ENCODE measurements at places on chromosomes 3 and 15.

- no peak for DNase-seq
Measured at GRCh38 chr3:185153171-185153771, 411 bp upstream of the C3orf70 start.

GRCh38 chr3:64224826-64225610, at the start of gene PRICKLE2:
PRICKLE2 (minus strand) TSS chr3:64225466; CDS start chr3:64198927, 26,539 bp downstream.
- no peak for DNase-seq

DNA sequence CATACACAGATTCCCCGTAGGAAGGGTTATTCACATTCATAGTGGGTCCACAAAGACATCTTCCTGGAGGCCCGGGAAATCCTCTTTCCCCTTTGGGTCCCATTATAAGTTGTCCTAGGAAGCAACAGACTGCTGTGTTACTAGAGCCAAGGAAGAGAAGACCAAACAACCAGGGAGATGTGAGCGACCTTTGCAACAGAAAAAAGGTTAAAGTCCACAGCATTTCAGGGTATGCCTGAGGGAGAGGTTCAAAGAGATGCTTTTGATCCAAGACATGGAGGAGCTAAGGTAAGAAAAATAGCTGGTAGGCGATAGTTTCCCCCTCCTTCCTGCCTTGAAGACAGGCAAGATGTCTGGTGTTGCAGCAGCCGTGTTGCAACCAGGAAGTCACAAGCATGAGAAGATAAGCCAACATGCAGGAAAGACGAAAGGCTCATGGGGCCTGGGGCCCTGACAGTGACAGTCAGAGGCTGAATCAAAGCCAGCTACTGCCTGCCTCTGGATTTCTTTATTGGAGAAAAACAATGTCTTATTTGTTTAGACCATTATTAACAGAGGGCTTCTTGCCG, 30.9 kb downstream of the EAF1 start:
- DNase-seq = no peak

- DNase-seq = no peak
Measured at GRCh38 chr3:32045091-32045915, 61.1 kb upstream of the GPD1L start.

GRCh38 chr15:36501063-36501678, 78.3 kb upstream of the CDIN1 start:
- no peak for DNase-seq

DNA sequence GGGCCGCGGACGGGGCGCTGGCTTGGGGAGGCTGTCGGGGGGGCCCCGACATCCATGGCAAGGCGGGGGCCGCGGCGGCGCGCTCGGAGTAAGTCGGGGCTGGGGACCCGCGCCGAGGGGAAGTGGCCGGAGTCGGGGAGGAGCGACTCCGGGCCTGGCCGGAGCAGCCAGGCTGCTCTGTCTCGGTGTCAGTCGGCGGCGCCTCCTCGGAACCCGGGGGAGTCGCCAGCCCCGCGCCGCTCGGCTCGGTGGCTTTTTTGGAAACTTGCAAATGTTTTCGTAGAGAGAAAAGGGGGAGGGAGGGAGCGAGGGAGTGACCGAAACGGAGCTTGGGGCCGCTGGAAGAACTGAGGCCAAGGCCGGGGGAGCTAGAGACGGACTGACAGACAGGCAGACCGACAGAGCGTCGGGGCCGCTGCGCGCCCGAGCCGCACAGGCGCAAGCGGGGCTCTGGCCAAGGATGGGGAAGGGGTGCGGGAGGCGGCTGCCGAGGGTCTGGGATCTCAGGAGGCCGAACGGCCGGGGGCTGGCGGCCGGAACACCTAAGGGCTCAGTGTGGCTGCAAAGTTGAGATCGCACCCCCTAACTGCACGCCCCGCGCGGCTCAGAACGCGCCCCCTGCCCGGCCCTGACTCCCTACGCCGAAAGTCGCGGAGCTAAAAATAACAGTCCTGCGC, 5.0 kb downstream of the PTH1R start:
- no peak for DNase-seq

- no peak for DNase-seq
Measured at GRCh38 chr3:15345608-15346137, 13.3 kb upstream of the SH3BP5 start.

GRCh38 chr3:127043731-127044510, 61.0 kb downstream of the PLXNA1 start:
- DNase-seq = no peak

DNA sequence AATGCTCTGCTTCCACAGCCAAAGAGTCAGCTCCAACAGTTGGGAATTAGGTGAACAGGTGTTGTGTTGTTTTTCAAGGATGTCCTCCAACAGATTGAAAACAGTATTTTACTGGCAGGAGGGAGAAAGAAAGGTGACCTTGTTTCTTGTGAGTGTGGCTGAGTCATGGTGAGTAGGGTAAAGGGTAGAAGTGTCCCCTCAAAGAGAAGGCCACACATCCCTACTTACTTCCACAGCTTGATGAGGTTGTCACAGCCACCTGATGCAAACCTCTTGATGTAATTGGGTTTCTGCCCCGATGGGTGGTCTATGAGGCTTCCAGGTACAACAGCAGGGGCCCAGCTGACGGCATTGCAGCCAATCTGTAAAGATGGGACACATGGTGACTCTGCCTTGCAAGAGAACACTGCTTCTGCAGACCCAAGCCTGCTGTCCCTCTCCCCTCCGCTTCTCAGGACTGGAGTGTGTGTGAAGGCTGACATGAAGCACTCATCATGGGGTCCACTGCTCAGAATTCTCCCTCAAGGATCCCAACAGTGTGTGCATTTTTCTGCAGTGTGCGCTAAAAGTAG, 12.7 kb upstream of the GHRL start:
- no peak for DNase-seq

DNA sequence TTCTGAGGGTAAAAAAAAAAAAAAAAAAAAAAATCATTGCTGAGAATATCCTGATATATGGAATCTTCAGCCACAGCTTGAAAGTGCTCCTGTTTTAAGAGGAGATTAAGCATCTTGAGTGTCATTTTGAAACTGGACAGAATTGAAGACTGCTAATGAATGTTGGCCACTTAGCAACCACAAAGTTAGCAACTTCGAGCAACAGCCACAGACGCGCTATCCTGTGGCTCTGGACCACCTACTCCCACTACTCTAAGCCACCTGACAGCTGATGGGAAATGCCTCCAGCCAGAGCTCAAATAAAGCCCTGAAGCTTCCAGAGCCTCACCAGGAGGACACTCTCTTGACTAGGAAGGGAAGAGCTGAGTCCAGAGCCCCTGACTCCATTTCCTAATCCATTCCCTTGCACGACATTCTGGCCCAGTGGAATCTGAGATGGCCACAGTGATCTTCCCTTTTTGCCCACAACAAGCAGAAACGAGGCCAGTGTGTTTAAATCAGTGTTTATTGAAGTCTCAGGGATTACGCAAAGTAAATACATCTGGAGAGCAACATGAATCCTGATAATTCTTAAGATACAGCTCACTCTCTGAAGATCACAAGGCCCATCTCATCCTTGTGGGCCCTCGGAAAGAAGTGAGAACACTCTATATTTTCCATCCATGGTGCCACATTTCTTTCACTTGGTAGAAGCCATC, 58.6 kb downstream of the TMEM212 start:
- no peak for DNase-seq

DNA sequence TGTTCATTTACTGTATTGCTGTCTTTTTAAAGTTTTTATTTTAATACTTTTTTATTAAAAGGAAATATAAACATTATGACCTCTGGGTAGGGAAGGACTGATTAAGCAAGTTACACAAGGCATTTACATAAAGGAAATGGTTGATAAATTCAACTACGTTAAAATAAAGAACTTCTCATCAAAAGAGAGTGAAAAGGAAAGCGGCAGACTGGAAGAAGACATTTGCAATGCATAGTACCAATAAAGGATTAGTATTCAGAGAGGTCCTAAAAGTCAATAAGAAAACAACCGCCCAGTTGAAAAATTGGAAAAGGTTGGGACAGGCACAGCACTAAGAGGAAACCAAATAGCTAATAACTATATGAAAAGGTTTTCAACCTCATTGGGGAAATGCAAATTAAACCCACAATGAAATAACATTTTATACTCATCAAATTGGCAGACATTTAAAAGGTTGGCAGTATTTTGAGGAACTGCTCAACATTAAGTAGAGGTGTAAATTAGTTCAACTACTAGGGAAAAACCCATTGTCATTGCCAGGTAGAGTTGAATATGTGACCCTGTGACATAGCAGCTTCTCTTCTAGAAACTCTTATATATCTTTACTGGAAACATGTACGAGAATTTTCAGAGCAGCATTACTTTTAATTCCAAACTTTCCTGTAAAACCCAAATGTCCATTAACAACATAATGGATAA, 9.5 kb downstream of the PDE8A start:
- no peak for DNase-seq

DNA sequence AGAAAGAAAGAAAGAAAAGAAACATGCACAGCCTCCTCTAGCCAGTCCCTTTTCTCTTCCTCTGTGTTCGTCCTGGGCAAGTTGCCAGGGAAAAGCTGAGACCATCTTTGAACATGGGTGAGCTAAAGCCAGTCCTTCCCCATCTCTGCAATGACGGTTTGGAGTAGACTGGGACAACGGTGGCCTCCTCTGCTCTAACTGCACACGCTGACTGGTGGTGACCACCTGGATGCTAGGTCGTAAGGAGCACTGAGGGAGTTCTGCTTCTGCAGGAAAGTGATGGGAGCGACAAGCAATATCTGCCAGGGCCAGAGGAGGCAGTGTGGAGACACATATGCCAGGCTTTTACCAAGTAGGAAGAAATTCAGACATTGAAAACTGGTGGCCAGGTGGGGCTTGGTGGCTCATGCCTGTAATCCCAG, 111.7 kb downstream of the NUP210 start:
- no peak for DNase-seq

DNA sequence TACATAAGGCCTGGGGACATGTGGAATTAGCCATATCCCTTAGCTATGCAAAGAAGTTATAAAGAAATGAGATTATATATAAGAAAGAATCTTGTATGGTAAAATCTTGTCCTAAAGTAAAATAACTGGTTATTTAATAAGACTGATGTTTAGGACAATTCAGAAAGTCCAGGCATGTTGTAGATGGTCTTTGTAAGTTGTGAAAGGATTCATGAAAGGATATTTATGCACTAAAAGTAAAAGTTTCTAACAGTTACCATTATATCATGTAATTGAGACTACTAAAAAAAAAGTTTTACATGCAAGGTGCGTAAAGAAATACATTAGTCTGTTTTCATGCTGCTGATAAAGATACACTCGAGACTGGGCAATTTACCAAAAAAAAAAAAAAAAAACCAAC, 146.3 kb downstream of the FMN1 start:
- no peak for DNase-seq

DNA sequence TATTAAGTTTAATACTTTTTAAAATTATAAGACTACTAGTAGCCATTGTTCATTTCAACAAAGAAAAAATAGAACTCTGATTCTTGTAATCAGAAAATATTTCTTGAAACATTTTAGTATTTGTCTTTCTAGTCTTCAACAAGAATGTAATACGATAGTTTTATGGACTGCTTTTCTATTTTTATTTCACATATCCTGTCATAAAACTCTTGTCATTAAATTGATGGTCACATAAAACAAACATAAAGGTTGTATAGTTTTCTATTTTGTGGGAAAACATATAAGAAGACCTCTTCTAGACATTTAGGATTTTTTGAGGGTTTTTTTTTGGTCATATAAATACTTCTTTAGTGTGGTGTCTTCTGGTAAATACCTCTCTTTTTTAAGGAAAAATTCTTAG, 62.4 kb downstream of the ATP2C1 start:
- no peak for DNase-seq

DNA sequence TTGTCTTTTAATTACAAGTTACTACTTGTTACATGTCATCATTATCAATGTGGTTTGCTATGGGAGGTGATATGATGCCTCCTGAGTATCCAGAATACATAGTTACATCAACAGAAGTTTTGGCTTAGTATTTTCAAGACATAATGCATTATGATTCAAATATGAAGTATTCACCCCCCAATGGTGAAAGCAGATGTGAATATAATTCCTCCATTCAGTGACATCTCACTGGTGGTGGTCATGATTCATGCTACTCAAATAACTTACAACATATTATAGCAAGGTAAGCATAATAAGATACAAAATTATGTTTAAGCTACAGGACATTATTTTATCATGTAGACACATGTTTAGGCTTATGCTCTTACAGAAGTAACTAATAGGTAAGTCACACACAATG, 34.9 kb upstream of the TTBK2 start:
- no peak for DNase-seq

DNA sequence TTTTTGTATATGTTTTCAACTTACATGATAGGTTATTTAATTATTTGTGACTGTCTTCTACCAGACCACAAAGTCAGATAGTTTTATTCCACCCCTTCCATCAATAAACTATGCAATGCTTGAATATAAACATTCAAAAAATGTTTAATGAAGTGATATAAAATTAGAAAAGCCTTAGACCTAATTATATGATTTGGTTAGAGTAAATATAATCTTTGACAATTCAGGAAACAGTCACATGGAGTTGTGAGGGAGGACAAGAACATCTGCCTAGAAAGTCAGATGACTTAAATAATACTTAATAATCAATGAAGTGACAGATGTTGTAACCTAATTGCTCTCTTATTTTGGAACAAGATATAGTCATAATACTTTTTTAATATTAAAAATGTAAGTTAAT, 710.3 kb downstream of the ZBBX start:
- DNase-seq = no peak

GRCh38 chr3:130316169-130316568, 29.3 kb upstream of the COL6A5 start:
- DNase-seq = no peak

DNA sequence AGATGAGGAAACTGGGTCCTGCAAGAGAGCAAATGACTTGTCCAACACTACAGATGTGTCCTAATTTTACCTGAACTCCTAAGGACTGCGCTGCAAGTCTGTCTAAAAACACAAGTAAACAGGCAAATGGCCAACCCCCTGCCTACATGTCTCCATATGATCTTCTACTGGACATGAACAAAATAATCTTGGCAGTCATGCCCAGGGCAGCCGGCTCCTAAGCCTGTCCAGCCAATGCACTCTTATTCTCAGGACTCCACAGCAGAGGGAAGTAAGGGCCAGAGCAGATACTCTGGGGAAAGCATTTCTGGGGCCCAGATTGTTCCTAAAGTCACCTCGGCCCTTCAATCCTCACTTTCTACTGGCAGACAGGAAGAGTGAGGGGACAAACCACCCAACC, 10.3 kb downstream of the COLQ start:
- no peak for DNase-seq

DNA sequence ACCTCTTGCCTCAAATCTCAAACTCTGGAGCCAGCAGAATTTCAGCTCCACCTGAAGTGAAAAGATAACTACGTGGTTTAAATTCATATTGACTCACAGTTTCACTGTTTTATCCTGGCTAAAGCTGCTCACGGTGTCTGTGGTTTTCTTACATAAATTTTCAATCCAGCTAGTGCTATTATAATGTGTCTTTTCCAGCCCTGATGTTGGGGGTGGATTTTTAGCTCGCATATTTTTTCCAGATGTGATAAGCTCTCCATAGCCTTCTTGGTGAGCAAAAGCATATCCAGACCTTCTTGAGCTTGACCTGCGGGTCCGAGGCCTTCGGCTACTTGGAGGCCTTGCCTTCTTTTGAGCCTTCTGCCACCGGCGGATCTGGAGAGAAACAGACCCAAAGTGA, 239.3 kb downstream of the DTWD1 start:
- no peak for DNase-seq

GRCh38 chr3:194235160-194235559, 99.2 kb downstream of the HES1 start:
- DNase-seq = no peak
